ENCODE measurements at places on chromosomes 6 and 20.

- DNase-seq = no peak
Measured at GRCh38 chr6:44064089-44064947, 62.9 kb downstream of the MRPL14 start.

DNA sequence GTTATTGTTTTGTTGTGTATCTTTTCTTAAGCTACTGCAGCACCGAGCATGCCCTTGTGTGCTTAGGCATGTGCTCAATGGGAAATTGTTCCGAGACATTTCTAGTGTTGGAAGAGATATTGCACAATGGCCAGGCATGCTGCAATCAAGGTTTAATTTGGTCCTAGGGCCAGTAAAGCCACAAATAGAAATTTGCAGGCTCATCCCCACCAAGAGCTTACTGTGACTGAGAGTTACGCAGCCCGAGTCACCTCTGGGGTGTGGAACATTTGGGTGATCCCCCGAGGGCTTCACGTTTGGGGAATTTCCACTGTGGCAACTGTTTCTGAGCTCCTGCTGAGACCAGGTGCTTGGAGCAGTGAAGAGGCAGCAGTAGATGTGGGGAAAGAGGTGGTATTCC, 65.8 kb downstream of the ADTRP start:
- DNase-seq = no peak

DNA sequence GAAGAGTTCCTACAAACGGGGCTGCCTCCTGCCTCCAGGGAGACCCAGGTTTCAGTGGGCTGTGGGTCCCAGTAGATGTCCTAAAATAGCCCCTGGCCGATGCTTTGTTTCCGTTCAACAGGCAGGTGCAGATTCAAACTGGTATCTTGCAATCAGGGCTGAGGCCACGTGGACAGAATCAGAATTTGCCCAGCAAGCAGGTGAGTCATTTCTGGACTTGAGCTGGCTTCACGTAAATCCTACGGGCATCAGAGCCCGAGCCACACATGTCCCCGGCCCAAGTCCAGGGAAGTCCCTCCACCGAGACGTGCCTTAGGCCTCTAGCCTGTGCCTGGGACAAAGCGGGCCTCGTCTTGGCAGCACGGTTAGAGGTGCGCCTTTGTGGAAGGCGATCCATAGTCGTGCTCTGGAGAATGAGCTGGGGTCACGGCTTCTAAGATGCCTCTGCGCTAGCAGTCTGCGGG, 101.6 kb upstream of the FRMD1 start:
- no peak for DNase-seq

DNA sequence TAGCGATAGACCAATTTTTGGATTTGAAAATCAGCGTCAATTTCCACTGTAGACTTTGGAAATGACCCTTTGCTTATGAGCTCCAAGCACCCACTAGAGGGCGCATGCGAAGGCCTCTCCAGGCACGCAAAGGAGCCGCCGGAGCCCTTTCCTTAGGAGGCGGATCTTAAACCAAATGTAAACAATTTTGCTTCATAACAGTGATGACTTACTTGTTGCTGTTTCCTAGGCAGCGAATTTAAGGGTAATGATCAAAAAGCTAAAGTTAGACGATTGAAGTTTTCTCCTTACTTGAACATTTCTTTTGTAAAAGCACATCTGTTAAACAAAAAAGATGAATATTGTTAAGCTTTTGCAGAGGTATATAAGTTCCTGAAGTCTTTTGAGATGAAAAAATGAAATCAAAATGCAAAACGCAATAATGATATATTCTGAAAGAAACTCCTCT, 29.2 kb upstream of the EXOC2 start:
- DNase-seq = peak; percentile 54

GRCh38 chr6:83474309-83474708, 38.0 kb upstream of the PRSS35 start:
- no peak for DNase-seq

GRCh38 chr20:10861619-10862018, 187.8 kb upstream of the JAG1 start:
- no peak for DNase-seq

- no peak for DNase-seq
Measured at GRCh38 chr20:32642257-32643046, 31.3 kb downstream of the C20orf203 start.

GRCh38 chr6:151179321-151179720, 60.4 kb upstream of the AKAP12 start:
- no peak for DNase-seq

DNA sequence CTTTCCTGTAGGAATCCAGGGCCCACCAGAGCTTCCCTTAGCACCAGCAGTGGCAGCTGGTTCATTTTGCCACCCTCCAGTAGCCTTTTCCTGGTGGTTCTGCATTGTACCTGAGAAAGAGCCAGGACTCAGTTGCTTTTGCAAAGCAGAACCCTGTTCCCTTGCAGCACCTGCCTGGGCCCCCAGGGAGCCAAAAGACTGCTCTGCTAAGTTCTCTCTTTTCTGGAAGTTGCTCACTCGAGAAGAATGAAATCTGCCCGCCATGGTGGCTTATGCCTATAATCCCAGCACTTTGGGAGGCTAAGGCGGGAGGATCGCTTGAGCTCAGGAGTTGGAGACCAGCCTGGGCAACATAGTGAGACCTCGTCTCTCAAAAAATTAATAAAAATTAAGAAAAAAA, 24.0 kb downstream of the GHRH start:
- no peak for DNase-seq

DNA sequence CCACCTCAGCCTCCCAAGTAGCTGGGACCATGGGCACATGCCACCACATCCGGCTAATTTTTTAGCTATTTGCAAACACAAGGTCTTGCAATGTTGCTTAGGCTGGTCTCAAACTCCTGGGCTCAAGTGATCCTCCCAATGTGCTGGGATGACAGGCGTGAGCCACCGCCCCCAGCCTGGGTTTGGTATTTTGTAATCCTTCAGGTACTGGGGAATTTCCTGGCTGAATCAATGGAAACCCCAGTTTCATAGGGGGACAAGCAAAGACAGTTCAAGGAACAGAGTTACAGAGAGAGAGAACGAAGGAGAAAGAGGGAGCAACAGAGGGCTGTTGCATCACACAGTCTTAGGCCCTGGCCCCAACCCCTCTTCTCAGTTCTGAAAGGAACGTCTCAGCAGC, 35.7 kb downstream of the RAB44 start:
- DNase-seq = no peak

GRCh38 chr6:13811627-13812358, 2.6 kb downstream of the MCUR1 start:
- no peak for DNase-seq

GRCh38 chr6:39140556-39141167, 25.7 kb upstream of the SAYSD1 start:
- no peak for DNase-seq

- no peak for DNase-seq
Measured at GRCh38 chr6:32092760-32093497, 16.2 kb downstream of the TNXB start.

DNA sequence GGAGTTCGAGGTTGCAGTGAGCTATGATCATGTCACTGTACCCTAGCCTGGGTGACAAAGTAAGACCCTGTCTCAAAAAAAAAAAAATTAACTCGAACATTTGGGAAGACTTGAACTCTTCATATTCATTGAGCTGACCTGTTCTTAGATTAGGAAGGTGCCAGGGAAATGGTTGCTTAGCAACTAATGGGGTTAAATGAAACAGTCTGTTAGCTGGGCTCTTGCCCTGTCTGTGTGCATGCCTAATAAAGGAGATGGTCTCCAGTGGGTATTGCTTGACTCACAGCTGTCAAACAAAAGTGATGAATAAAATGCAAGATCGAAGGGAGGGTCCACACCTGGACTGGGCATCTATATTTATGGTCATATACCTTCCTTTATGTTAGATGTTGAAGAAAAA, 101.8 kb downstream of the KLHL32 start:
- no peak for DNase-seq

DNA sequence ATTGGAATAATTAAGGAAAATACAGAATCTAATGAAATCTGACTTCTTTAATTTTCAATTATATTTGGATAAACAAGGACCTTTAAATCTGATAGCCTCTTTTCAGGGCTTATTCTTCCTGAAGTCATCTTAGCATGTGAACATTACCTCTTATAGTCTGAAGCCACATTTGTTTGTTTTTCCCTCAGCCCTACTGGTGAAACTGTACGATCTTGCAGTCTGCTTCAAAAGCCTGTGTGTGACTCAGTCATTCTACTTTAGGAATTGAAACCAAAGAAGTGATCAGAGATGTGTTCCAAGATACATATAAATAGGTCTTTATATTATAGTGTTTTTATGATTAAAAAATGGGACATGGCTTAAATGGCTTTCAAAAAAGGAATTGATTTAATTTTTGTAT, 67.5 kb downstream of the MACROD2 start:
- DNase-seq = no peak

- no peak for DNase-seq
Measured at GRCh38 chr20:14406495-14406894, 69.1 kb upstream of the FLRT3 start.

DNA sequence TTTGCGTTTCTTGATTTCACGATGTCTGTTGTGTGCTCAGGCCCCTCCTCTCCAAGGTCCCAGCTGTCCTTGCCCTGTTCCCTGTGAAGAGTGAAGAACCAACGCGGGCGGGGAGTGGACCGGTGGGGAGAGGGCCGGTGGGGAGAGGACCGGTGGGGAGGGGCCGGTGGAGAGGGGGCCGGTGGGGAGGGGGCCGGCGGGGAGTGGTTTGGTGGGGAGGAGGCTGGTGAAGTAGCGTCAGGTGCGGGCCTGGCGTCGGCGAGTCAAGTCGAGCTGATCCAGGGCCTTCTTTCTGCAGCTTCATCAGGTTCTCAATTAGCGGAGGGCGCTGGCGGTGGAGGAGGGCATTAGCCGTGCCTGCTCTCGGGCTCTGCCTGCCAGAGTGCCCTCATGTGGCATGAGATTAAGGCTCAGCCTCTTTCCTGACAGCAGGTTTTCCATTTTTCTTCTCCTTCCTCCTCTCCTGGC, 21.2 kb upstream of the BHLHE23 start:
- no peak for DNase-seq

- no peak for DNase-seq
Measured at GRCh38 chr20:46646659-46647380, 4.4 kb downstream of the SLC13A3 start.

- DNase-seq = no peak
Measured at GRCh38 chr6:12333128-12333527, 43.0 kb downstream of the EDN1 start.

- no peak for DNase-seq
Measured at GRCh38 chr20:45630371-45630770, 713 bp downstream of the WFDC9 start.

Measured in stimulated activated CD8-positive, alpha-beta memory T cell treated with anti-CD3 and anti-CD28 coated beads, Interleukin-2, amount 100 ng/mL, for 1 hour (primary cell).